ENCODE measurements at places on chromosomes 7 and 10.

GRCh38 chr10:35136263-35136815, 9.7 kb downstream of the CREM start:
- no peak for DNase-seq

GRCh38 chr10:100696477-100696901, 48.9 kb upstream of the PAX2 start:
- no peak for DNase-seq

GRCh38 chr10:13795653-13796555, 209.1 kb downstream of the PRPF18 start:
- no peak for DNase-seq

- no peak for DNase-seq
These were observed 78.7 kb upstream of the MKLN1 start for GRCh38 chr7:131249003-131249402.

DNA sequence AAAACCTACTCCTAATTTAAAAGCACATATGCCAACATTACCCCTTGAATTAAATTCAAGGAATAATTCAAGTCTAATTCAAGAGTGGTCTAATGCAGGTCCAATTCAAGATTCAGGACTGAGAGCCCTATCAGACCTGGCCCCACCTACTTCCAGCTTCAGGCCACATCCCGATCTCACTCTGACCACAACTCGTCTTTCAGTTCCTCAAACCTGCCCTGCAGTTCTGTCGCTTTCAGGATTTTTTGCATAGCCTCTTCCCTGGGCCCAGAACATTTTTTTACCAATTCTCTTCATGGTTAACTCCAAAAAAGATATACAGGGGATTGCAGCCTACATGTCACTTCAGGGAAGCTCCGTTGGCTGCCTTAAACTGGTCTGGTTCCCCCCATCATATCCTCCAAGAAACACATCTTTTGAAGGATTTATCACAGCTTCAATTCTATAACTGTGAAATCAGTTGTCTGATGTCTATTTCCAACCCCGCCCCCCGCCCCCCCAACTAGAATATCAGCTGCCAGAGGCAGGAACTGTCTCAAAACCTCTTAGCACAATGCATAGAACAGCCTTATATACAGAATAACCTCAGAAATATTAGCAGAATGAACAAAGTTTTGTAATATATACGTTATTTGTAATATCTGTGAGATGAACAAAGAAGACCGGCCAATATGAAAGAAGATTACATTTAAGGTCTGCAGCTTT, 20.8 kb downstream of the CCDC6 start:
- DNase-seq, result no peak

DNA sequence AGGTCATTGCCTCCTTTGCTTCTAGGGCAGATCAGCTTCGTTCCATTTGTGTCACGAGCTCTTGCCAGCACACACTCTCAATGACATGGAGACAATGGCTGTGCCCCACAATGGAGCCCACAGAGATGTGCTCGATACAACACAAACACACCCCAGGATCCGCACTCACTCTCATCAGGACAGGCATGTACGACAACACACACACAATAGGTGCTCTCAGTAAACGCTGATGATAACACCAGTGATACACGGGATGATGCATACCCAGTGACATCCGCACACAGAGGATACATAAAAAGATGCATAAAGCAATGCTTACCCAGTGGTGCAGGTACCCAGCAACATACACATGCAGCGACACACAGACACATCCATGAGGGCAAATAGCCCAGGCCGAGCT, 61.2 kb upstream of the LBX1 start:
- DNase-seq, result no peak

- DNase-seq, result no peak
These were observed 17.0 kb downstream of the PRSS2 start for GRCh38 chr7:142787783-142788182.

DNA sequence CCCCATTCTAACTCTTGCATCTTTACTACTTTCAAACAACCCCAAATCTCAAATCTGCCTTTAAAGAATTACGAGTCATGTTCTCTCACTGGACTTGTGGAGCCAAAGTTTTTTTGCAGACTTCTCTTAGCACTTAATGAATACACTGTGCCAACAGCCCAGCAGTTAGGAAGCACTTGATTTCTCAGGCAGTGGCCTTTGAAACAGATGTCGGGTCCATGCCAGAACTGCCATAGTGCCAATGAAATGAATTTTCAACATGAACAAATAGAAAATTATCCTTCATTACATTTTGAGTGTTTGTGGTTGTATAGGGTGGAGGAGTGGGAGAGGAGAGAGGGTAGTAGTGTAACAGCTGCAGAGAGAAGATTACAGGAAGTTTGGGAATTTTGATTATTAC, 5.9 kb downstream of the BORCS7 start:
- no peak for DNase-seq

- DNase-seq, result no peak
These were observed 8.7 kb downstream of the ZNF37A start for GRCh38 chr10:38102880-38103279.

DNA sequence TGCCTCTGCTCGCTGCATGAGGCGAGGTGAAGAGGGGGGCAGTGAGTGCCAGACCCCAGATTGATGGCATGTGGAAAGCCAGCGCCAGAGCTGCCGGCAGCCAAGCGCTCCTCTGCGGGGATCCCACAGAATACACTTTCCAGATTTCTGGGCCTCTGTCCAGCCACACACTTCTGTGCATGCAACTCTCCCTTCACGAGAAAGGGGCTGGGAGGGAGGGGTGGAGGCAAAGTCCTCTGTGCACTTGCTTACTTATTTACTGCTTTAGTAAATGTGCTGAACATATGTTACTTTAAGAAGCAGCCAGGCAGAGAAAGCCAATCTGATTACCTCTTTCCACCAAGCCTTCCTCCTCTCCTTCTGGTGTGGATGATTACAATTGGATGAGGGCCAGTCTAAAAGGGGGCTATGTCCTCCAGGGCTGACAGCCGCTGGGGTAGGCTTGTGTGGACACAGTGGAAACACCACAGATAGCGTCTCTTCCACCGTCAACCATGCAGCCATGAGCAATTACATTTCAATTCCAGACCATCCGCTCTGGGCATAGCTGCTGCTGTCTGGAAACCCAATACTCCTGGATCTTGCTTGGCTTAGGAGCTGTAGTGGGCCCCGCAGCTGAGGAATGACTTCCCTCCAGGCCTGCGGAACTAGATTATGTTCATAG, 322.8 kb upstream of the ANKRD30A start:
- DNase-seq, result no peak

DNA sequence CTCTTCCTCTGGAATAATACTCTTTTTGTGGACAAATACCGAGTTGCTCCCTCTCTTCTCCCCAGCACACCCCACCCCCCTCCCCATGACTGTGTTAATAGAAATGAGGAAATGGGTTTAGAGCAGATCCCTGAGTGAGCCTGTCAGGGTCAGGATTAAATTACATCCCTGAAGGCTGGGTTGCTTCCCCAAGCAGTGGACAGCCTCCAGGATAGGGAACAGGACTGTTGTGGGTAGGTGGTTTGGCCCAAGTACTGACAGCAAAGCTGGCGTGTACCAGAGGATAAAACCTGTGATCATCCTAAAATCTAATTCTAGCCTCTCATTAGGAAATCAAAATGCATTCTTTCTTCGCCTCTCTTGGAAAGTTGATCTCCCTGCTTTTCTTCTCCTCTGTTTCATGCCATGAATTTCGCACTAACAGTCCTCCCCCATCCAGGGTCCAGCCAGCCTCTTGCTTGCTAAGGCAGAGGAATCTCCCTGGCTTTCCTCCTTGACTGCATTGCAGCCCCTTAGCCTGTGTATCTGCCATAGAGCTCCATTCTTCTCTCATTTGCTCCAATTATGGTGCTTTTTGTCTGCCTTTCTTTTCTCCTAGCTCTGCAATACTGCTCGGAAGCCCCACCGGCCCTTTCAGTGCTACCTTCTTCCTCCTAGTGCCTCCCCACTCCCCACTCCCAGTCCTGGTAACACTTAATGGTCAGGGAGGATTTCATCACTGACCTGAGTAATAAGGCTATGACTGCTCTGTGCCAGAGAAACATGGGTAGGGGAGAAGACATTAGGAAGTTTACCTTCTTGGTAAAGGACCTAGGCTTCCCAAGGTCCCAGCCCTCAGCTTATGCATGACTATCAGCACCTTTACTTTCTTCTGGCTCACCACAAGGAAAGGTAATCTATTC, 8.4 kb downstream of the LRRC4 start:
- no peak for DNase-seq

- DNase-seq, result no peak
These were observed 63.4 kb upstream of the AQP1 start for GRCh38 chr7:30848121-30848855.

- DNase-seq, result no peak
These were observed 253.3 kb downstream of the PRPF18 start for GRCh38 chr10:13840036-13840435.

DNA sequence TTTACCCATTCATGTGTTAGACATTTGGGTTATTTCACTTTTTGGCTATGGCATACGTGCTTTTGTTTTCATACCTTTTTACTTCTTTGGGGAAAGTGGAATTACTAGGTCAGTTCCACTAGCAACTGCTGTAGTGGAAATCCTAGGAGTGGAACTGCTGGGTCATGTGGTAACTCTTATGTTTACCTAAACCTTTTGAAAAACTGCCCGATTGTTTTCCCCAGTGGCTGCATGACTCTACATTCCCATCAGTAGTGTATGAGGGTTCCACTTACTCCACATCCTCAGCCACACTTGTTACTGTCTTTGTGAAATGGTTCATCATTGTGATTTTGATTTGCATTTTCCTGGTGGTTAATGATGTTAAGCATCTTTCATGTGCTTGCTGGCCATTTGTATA, 82.3 kb downstream of the TAX1BP1 start:
- DNase-seq, result no peak

GRCh38 chr7:125924037-125924436, 994.4 kb upstream of the POT1 start:
- DNase-seq, result no peak

DNA sequence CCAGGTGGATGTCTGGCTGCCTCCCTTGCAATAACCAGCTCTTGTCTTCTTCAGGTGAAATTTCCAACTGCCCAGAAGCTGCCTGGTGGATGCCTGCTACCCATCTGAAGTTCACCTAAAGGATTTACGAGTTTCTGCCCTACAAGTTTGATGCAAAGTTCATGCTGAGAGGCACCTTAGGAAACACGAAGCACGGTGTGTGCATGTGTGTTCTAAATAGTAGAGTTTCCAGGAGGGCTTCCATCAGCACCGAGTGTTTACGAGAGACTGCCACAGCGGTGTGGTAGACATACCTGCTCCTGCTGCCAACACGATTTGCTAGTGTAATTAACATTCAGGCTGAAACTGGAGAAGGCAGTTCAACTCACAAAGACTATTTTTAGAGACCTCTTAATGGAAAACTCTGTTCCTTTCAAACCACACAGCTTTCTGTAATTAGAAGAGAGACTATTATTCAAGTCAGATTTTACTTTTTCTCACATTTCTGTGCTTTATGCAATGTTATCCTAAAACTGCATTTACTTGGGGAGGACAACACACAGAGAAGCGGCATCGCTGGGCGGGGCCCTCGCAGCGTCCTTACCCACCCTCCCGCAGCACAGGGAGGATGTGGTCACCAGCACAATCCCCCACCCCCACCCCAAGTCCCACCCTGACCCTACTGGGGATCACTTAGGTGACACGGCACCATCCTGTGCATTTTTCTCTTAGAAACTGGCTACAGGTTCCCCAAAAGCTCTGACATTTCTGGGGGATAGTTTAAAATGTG, 15.5 kb upstream of the CPXM2 start:
- DNase-seq, result no peak

- no peak for DNase-seq
These were observed 234.0 kb downstream of the BICC1 start for GRCh38 chr10:58746474-58747185.

DNA sequence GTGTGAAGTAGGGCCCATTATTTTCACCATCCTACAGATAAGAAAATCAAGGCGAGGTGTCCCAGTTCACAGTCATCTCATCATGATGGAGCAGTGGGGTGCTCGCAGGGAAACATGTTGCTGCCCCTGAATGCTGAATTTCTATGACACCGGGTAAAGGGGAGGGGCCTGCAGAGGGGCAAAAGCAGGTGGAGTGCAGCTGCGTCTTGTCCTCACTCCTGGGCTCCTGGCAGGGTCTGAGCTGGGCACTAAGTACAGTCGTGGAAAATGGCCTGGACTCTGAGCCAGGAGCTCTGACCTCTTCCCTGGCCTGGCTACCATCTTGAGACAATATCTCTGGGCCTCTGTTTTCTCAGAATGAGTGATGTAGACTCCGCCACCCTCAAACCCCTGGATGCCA, 253.1 kb upstream of the PITRM1 start:
- no peak for DNase-seq

DNA sequence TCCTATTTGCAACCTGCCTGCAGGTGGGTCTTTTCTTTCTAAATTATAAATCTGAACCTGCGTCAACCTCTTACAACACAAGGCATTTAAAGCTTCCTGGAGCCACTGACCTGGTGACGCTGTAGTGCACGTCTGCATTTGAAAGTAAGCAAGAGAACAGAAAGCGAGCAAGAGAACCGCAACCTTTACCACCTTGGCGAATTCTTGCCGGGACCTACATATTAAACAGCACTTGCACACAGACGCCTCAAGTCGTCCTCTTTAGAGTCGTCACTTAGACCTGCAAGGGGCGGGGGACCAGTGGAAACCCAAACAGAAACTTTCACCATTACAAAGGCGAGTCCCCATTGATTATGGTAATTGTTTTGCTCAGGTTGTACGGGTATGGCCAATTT, 9.5 kb downstream of the GLI3 start:
- DNase-seq, result no peak

DNA sequence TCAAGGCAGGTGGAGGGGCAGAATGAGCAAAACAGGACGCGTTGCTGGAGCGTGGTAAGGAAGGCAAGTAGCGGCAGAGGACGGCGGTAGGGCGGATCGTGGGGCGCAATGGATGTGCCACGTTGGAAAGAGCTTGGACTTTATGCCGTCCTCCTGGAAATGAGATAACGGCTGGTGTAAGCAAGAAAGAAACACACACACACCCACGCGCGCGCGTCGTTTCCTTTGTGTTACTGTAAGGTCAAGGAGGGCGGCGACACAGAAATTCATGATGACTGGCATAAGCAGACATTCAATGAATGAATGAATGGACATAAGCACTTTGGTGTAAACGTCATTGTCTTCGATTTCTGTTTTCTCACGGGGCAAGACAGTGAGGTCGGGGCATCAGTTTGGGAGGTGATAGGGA, 683 bp upstream of the ENTPD7 start:
- DNase-seq, result no peak

- DNase-seq, result no peak
These were observed 17.6 kb downstream of the LIMK1 start for GRCh38 chr7:74101061-74101681.

GRCh38 chr7:143452495-143452894, 9.2 kb downstream of the TAS2R60 start:
- no peak for DNase-seq

- DNase-seq, result no peak
These were observed 229.1 kb downstream of the ELFN1 start for GRCh38 chr7:1899196-1899595.

All from T follicular helper cell (primary cell).